T-helper 2 cell treated with Interferon-gamma antibody and Interleukin-4, amounts not matched to agents 5 μg/mL and 100 μg/mL, for 36 hours (primary cell): ENCODE measurements at places on chromosomes 6 and 20.

DNA sequence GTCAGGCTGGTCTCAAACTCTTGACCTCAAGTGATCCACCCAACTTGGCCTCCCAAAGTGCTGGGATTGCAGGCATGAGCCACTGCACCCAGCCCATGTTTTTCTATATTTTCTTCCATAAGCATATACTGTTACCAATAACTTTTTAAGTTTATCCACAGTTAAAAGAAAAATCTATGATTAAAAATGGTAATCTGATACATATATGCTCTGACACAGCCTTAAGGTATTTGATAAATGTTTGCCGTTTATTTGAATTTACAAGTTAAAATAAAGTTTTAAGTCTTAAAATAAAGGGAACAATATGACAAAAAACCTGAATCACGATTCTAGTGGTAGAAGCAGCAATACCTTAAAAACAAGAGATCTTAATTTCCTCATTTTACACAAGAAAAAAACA, 5.2 kb downstream of the STK38 start:
- peak overlapping the region; percentile 11 for H3K4me3 ChIP-seq
- peak overlapping the region; percentile 41 for H3K27ac ChIP-seq
- DNase-seq: no peak
- H3K36me3 ChIP-seq: peaks cover 54% of the 10 kb centered on the region
- H3K27me3 ChIP-seq: no peaks in the 10 kb centered on the region

DNA sequence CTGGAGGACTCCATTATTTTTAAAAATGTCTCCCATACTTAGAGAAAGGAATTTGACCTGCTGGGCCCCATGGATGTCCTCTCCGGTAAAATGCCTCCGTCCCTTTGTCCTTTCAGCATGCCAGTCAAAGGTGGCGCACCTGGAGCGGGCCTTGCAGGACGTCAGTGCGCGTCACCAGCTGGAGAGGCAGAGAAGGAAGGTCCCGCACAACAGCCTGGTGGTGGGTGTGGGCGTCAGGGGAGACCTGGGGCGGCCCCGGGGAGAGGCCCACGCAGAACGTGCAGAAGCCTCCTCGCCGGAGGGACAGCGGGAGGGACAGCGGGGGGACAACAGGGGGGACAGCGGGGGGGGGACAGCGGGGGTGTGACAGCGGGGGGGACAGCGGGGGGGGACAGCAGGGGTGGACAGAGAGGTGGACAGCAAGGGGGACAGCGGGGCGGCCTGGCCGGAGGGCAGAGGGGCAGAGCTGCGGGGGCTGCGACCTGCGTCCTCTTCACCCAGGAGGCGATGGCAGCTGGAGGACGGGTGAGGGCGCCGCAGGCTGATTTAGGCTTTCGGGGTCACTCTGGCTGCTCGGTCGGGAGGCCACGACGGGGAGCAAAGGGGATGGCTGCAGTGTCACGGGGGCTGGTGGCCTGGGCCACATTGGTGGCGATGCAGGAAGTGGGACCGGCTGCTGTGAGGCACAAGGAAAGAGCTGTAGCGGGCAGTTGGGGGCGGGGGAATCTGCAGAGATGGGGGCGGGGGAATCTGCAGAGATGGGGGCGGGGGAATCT, 859 bp upstream of the KIF25 start:
- H3K27ac ChIP-seq: no peak overlapping the region
- no peaks in the 10 kb centered on the region for H3K27me3 ChIP-seq
- no peaks in the 10 kb centered on the region for H3K36me3 ChIP-seq

- DNase-seq: no peak
- H3K4me1 ChIP-seq: no peaks in the 10 kb centered on the region
- H3K27ac ChIP-seq: no peak overlapping the region
- no peaks in the 10 kb centered on the region for H3K36me3 ChIP-seq
- H3K27me3 ChIP-seq: peaks cover 13% of the 10 kb centered on the region
Observed at GRCh38 chr6:160254467-160255312, 3.9 kb downstream of the SLC22A2 start.

- H3K27me3 ChIP-seq: peaks cover 2% of the 10 kb centered on the region
- peaks cover 53% of the 10 kb centered on the region for H3K4me1 ChIP-seq
- H3K27ac ChIP-seq: peak overlapping the region; percentile 78
- H3K36me3 ChIP-seq: peaks cover 15% of the 10 kb centered on the region
- H3K4me3 ChIP-seq: peak overlapping the region; percentile 23
Observed at GRCh38 chr6:6592826-6593475, 4.4 kb downstream of the LY86 start.

DNA sequence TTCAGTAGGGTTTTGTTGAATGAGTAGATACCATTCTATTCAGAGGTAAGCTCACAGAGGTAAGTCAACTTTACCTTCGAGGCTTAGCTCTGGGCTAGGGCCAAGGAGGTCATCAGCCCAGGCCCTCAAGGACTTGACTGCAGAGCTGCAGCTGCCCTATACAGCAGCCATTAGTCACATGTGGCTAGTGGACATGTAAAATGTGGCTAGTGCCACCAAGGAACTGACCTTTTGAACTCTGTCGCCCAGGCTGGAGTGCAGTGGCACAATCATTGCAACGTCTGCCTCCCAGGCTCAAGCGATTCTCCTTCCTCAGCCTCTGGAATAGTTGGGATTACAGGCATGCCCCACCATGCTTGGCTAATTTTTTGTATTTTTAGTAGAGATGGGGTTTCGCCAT, 47.9 kb upstream of the EPB41L1 start:
- DNase-seq: no peak
- H3K27ac ChIP-seq: no peak overlapping the region
- H3K4me1 ChIP-seq: no peaks in the 10 kb centered on the region
- H3K27me3 ChIP-seq: peaks cover 9% of the 10 kb centered on the region
- no peak overlapping the region for H3K4me3 ChIP-seq

GRCh38 chr6:43776115-43776798, 6.2 kb downstream of the VEGFA start:
- no peak overlapping the region for H3K27ac ChIP-seq
- no peak overlapping the region for H3K4me3 ChIP-seq
- H3K36me3 ChIP-seq: peaks cover 27% of the 10 kb centered on the region
- H3K27me3 ChIP-seq: no peaks in the 10 kb centered on the region
- H3K4me1 ChIP-seq: peaks cover 35% of the 10 kb centered on the region
- no peak for DNase-seq

- peaks cover 38% of the 10 kb centered on the region for H3K36me3 ChIP-seq
- H3K27me3 ChIP-seq: no peaks in the 10 kb centered on the region
- DNase-seq: no peak
- H3K4me3 ChIP-seq: no peak overlapping the region
Observed at GRCh38 chr6:31686483-31686882, 5.6 kb upstream of the LY6G5C start.

- no peak overlapping the region for H3K27ac ChIP-seq
- H3K36me3 ChIP-seq: peaks cover 4% of the 10 kb centered on the region
- H3K4me1 ChIP-seq: peaks cover 24% of the 10 kb centered on the region
- H3K4me3 ChIP-seq: no peak overlapping the region
- DNase-seq: no peak
Observed at GRCh38 chr6:72650081-72650745, 28.3 kb downstream of the KCNQ5 start.

DNA sequence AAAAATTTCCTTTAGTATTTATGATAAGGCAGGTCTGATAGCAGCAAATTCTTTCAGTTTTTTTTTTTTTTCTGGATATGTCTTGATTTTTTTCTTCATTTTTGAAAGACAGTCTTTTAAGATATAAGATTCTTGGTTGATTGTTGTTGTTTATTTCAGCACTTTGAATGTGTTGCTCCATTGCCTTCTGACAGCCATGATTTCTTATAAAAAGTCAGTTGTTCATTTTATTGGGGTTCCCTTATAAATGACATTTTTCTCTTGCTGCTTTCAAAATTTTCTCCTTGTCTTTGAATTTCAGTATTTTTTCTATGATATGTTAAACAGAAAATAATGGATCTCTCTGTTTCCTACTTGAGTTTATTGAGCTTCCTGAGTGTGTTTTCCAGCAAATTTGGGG, 152.3 kb downstream of the ISM1 start:
- H3K27me3 ChIP-seq: no peaks in the 10 kb centered on the region
- DNase-seq: no peak
- no peaks in the 10 kb centered on the region for H3K36me3 ChIP-seq
- H3K27ac ChIP-seq: no peak overlapping the region

- peaks cover 16% of the 10 kb centered on the region for H3K4me1 ChIP-seq
- H3K27ac ChIP-seq: no peak overlapping the region
- H3K4me3 ChIP-seq: no peak overlapping the region
- no peak for DNase-seq
Observed at GRCh38 chr6:129731428-129731827, 21.5 kb upstream of the ARHGAP18 start.

DNA sequence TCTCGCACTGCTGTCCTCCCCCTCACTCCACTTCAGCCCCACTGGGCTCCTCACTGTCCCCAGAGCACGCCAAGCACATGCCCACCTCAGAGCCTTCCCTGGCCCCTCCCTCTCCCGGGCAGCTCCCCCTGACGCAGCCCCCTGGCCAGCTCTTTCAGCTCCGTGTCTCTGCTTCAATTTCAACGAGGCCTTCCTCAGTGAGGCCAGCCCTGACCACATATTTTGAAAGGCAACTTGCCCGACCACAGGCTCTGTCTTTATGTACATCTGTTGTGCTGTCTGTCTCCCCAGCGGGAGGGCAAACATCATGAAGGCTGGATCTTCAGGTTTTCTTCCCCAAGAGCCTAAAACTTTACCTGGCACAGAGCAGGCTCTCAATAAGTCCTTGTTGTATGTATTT, 44.6 kb downstream of the JPH2 start:
- H3K27ac ChIP-seq: no peak overlapping the region
- H3K4me1 ChIP-seq: no peaks in the 10 kb centered on the region
- no peak overlapping the region for H3K4me3 ChIP-seq
- H3K36me3 ChIP-seq: no peaks in the 10 kb centered on the region

DNA sequence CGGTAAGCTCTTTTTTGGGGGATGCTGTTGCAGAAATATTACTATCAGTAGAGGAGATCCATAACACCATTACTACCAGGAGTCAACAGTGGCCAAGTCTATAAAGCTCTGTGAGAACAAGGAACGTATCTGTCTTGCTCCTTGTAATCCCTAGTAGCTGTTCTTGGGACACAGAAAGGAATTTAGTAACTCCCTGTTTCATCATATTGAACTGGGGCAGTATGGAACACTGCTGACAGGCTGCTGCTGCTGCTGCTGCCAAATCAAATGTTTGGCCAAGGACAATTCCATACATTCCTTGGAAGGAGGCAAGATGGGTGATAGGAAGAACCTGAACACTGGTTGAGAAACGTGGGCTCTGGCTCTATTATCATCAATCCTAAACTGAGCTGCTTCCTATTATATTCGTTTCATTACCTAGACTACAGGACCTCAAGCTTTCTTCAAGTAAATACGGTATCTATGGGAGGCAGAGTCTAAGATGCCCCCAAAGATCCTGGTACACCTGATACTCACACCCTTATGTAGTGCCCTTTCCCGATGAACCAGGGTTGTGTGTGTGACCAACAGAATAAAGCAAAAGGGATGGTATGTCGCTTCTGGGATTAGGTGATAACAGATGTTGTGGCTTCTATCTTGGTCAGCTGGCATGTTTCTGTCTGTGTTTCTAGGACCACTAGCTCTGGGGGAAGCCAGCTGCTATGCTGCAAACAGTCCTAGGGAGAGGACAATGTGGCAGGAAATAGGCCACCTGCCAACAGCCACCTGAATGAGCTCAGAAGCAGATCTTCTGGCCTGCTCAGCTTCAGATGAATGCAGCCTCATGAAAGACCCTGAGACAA, 39.5 kb downstream of the ELOVL5 start:
- H3K4me3 ChIP-seq: peak overlapping the region; percentile 17
- no peak for DNase-seq
- peaks cover 73% of the 10 kb centered on the region for H3K4me1 ChIP-seq
- H3K27ac ChIP-seq: peak overlapping the region; percentile 62

DNA sequence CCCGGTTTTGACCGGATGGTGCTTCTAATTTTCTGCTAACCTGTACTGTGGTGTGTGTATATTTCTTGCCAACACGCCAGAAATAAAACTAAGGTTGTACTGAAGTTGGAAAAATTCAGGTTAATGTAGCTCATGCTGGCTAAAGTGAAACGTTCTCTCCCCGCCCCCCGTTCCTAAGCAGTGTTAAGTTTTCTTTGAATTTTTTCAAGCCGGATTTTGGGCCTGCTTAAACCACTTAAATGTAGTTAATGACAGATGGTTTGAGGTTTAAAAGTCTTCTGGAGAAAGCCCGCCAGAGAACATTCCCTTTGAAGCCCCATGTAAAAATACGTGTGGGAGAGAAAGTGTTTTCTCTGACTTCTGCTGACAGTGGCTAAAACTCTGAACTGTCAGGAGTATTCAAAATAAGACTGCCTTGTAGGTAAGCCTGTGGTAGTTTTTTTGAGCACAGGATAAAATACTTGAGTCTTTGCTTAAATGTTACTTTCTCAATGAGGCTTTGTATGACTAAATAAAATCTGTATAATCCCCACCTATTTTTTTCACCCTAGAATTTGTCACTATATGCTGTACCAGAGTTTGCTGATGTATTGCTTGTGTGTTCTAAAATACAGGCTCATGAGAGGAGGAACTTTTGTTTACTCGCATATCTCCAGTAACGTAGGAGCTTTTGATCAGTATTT, 101.3 kb downstream of the OR2B2 start:
- peaks cover 10% of the 10 kb centered on the region for H3K36me3 ChIP-seq
- DNase-seq: no peak
- peaks cover 66% of the 10 kb centered on the region for H3K4me1 ChIP-seq
- H3K27me3 ChIP-seq: peaks cover 15% of the 10 kb centered on the region
- H3K27ac ChIP-seq: peak overlapping the region; percentile 100

DNA sequence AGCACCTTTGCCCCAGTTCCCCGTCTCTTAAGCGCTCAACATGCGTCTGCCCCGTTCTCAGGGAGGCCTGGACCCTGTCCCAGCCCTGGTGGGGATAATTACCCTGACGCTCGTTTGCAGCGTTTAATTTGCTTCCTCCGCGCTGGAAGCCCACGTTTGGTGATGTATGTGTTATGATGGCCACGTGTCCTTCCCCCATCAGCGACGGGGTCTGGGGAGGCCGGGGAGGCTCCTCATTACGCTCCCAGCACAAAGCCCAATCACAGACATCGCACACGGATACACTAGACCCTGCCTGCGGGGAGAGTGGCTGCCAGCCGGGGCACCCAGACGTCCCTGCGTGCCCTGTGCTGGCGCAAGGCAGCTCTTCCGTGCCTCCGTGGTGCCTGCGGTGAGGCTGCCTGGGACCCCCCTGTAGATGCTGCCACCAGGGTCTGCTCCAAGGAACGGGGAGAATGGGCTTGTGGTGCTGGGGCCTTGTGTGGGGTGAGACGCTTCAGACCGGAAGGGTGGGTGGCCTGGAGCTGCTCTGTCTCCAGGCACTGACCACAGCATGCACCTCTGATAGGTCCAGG, 10.2 kb upstream of the CHRNA4 start:
- DNase-seq: no peak
- no peaks in the 10 kb centered on the region for H3K4me1 ChIP-seq
- no peaks in the 10 kb centered on the region for H3K27me3 ChIP-seq
- no peak overlapping the region for H3K27ac ChIP-seq
- no peak overlapping the region for H3K4me3 ChIP-seq

DNA sequence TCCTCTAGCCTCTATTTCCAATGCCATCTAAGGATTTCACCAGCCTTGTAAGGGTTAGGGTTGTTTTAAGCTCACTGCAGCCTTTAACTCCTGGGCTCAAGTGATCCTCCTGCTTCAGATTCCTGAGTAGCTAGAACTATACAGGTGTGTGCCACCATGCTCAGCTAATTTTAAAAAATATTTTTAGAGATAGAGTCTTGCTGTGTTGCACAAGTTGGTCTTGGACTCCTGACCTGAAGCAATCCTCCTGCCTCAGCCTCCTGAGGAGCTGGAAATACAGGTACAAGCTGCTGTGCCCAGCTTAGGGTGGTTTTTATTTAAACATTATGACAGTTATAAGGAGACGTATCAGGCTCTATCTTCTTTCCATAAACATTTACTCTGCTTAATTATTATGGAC, 26.5 kb downstream of the ANKRD6 start:
- H3K27me3 ChIP-seq: no peaks in the 10 kb centered on the region
- H3K36me3 ChIP-seq: no peaks in the 10 kb centered on the region
- H3K4me1 ChIP-seq: no peaks in the 10 kb centered on the region
- no peak overlapping the region for H3K27ac ChIP-seq
- H3K4me3 ChIP-seq: no peak overlapping the region
